ENCODE measurements at places on chromosomes 3 and 15.

- DNase-seq, result peak; percentile 90
These were observed 113.7 kb upstream of the RPL32 start for GRCh38 chr3:12954891-12955650.

DNA sequence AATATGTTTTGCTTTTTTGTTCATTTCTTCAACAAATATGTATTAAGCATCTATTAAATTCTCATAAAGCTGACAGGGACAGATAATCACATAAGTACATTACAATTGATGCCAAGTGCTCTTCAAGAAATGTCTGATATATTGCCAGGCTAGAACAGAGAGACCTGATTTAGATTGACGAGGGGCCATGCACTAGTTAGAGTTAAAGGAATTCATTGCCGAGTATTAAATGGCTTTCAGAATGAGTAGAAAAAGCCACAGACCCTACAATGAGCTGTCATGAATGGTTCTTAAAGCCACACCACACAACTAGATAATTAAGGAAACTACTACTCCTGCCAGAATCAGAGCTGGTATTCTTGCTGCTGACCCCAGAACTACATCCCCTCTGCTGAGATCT lies 250.2 kb upstream of the MME start:
- no peak for DNase-seq

- no peak for DNase-seq
These were observed 28.4 kb downstream of the CHDH start for GRCh38 chr3:53817809-53818208.

- DNase-seq, result peak; percentile 75
These were observed 12.4 kb downstream of the TNK2 start for GRCh38 chr3:195895861-195896360.

Measured in NB4 (cell line).